ENCODE measurements at places on chromosomes 12 and 14. TPM values are rescaled to one million over a fixed set of nuclear protein-coding genes. Genes with fewer than 3 reads are reported as not detected.
A peak's percentile ranks its signal among the peaks of the same experiment; 100 is the strongest.

DNA sequence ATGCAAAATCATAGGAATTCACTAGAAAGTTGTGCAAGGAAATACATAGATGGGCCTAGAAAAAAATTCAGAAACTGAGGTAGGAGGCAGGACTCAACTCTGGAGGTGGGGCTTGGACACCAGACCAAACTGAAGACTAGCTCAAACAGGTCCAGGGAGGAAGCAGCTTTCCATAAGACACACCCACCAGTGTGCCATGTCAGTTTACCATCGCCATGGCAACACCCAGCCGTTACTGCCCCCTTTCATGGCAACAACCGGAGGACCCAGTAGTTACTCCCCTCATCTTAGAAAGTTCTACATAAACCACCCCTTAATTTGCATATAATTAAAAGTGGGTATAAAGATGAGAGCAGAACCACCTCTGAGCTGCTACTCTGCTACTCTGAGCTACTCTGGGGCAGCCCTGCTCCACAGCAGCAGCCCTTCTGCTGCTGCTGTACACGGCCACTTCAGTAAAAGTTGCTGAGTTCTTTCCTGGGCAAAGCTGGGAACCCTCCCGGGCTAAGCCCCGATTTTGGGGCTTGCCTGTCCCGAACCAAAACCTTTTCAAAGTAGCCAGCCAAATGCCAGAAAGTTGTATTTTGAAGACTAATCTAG lies 30.8 kb upstream of the NINJ2 start:
- no peak for DNase-seq

GRCh38 chr12:126404293-126404881 lies 1339.2 kb downstream of the AACS start:
- DNase-seq = no peak

- no peak for DNase-seq
Observed at GRCh38 chr14:106347890-106348755, 821.7 kb downstream of the TMEM121 start.

DNA sequence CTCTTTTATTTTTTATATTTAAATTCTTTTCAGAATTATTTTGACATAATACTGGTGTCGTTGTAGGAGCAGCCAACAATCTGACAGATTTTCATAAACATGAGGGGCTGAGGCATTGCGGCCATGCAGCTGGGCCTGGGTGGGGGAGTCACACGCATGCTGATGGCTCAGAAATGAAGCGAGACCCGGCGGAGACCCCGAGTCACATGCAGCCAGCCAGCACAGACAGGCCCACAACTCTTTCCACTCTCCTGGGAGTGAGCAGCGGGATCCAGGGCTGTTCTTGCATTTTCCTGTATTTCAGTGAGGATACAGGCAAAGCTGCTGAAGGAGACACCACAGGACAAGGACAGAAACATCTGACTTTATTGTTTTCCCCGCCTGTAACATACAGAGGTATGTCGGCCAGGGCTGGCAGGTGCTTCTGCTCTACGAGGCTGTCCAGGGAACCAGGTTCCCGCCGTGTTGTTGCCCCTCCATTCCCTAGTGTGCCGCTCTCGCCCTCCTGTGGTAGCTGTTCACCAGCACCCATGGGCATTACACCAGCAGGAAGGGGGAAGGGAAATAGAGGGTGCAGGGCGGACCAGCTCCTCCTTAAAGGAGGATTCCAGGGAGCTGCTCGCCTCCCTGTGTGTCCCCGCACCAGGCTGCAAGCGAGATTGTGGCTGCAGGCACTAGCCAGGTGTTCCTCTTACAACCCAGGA lies 30.5 kb downstream of the FZD10 start:
- DNase-seq = no peak

The DPF3 gene
- total RNA-seq = 10.4 TPM

The ACRBP gene
- total RNA-seq = 0.64 TPM

DNA sequence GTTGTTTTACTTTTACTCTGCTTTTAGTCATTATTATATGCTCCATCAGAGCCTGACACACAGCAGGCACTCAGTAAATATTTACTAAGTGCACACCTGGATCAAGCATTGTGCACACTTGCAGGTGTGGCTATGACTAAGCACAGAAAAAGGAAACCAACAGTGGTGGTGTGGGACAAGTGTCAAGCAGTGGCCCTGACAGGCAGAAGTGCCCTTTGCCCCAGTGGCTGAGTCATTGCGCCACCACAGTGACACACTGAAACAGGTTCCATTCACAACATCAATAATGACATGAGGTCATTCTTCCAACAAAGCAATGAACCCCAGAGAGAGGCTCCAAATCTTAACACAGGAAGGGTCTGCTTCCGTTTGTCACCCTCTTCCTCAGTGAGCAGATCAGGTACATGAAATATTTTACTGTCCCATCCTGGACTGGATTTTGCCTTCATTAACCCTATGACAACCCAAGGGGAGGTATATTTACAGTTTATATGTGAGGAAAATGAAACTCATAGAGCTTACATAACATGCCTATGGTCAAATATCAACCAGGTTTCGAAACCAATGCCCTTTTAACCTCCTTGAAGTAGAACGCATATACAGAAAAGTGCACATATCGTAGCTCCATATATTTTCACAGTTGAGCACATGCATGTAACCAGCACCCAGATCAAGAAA lies 82.6 kb upstream of the GTF2A1 start:
- no peak for DNase-seq

DNA sequence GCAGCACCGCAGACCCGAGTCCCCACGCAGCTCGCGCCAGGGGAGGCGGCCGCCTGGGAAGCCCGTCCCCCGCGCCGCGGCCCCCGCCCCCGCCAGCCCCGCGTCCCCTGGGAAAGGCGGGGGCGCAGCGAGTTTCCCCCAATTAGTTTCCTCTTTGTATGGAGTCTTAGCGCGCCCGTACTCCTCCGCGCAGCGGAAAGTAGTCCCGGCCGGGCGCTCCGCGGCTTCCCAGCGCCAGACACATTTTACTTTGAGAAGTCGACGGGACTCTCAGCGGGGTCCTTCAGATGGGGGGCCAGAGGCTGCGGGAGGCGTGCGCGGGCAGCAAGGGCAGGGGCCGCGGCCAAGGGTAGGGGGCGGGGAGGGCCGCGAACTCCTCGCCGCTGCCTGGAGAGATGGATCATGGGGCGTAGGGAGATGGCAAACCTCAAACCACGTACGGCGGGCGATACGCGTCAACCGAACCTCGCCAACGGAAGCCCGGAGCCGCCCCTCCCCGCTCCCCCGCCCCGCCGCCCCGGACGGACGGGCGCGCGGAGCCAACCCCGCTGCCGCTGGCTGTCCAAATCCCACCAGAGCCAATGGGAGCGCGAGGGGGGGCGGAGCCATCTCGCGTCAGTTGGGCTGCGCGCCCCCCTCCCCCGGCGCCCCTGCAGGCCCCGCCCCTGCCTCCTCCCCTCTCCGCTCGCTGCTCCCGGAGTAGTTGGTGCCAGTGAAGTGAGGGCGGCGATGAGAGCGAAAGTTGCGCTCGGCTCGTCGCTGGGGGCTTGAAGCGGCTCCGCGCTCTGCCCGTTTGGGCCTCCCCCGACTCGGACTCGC lies at the start of gene RCOR1:
Gene RCOR1 (plus strand): TSS at position 706 of the 819 bp plus-strand sequence. CDS start 238 bp downstream, outside the sequence.
- DNase-seq = peak; percentile 98
